ENCODE measurements at places on chromosomes 3 and 15. TPM values are rescaled to one million over a fixed set of nuclear protein-coding genes. Genes with fewer than 3 reads are reported as not detected.

GRCh38 chr15:71195242-71195641, 80.0 kb downstream of the THSD4 start:
- H3K36me3 ChIP-seq = no peaks in the 10 kb centered on the region
- H3K4me3 ChIP-seq = no peak overlapping the region
- no peak overlapping the region for H3K27ac ChIP-seq

IGF2BP2 gene
- 0.39 TPM for total RNA-seq

DNA sequence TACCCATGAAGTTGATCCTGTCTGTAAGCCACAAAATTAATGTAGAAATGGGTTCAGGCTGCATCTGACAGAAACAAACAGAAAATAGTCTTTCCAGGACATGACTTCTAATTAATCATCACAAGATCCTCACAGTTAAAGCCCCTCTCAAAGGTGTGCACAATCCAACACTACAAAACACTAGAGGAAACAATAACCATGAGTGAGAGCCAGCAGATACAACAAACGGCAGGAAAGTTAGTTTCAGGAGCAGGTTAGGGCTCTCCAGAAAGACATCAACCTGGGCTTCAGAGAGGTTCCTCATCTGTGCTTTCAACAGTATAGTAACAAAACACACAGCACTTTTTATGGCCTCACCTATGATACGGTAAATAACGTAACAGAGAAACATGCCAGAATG, 42.8 kb downstream of the DPH3 start:
- no peaks in the 10 kb centered on the region for H3K4me1 ChIP-seq
- no peaks in the 10 kb centered on the region for H3K27me3 ChIP-seq
- no peak overlapping the region for H3K27ac ChIP-seq

GRCh38 chr3:153150991-153151390, 11.0 kb upstream of the RAP2B start:
- no peak for DNase-seq
- no peak overlapping the region for H3K27ac ChIP-seq
- H3K36me3 ChIP-seq = no peaks in the 10 kb centered on the region
- no peaks in the 10 kb centered on the region for H3K4me1 ChIP-seq
- no peak overlapping the region for H3K4me3 ChIP-seq

DNA sequence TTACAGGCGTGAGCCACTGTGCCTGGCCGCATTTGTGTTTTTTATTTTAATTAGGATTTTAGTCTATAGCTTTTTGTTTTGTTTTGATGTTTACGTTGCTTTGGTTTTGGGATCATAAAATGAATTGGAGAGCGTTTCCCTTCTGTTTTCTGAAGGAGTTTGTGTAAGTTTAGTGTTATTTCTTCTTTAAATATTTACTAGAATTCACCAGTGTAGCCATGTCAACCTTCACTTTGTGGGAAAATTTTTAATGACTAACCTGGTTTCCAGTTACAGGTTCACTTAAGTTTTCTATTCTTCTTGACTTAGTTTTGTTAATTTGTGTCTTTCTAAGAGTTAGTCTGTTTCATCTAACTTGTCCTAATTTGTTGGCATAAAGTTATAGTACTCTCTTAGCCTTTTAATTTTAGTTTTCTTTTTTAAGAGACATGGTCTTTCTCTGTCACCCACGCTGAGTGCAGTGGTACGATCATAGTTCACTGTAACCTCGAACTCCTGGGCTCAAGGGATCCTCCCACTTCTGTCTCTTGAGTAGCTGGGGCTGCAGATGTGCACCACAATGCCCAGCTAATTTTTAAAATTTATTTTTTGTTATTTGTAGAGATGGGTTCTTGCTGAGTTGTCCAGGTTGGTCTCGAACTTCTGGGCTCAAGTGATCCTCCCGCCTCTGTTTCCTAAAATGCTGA, 61.0 kb downstream of the CHD2 start:
- no peak overlapping the region for H3K27ac ChIP-seq
- peaks cover 12% of the 10 kb centered on the region for H3K4me1 ChIP-seq
- H3K27me3 ChIP-seq = no peaks in the 10 kb centered on the region
- peaks cover 26% of the 10 kb centered on the region for H3K36me3 ChIP-seq
- H3K4me3 ChIP-seq = no peak overlapping the region
- no peak for DNase-seq

LRTM1 gene
- not detected for total RNA-seq

DNA sequence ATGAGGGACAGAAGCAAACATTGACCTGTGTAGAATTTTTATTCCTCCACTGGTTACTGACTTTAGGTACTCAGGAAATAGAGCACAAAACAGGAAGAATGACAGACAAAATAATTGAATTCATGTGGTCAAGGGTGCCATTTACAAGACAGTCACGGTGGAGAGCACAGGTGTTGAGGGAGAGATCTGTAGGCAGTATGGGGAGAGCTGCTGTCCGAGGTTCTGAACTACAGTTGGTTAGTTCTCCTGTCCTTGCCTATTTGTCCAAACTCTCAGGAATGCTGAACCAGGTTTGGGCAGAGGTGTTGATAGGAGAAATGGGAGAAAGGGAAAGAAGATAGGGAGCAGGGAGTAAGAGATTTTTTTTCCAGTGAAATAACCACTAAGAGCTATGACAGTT, 178.5 kb upstream of the ZBTB20 start:
- H3K4me3 ChIP-seq = no peak overlapping the region
- H3K27me3 ChIP-seq = no peaks in the 10 kb centered on the region
- H3K4me1 ChIP-seq = no peaks in the 10 kb centered on the region

- H3K36me3 ChIP-seq = no peaks in the 10 kb centered on the region
- H3K4me3 ChIP-seq = no peak overlapping the region
- H3K4me1 ChIP-seq = no peaks in the 10 kb centered on the region
- no peaks in the 10 kb centered on the region for H3K27me3 ChIP-seq
- H3K27ac ChIP-seq = no peak overlapping the region
Observed at GRCh38 chr3:170804078-170804477, 65.9 kb downstream of the RPL22L1 start.

PRR20G gene
- total RNA-seq = not detected

DNA sequence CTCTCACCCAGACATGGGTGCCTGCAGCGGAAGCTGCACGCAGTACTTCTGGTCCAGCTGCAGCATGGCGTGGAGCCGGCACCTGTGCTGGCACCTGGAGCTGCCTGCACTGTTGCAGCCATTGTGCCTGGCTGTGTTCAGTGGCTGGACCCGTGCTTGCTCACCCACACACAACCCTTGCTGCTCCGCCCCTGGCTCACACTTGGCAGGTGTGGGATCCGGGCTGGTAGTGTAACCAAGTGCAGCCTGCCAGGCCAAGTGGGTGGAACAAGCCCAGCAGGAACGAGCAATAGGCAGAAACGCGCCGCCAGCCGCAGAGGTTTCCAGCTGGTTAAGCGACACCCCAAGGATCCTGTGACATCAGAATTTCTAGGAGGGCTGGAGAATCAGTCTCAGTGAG, 11.2 kb upstream of the SCAPER start:
- no peaks in the 10 kb centered on the region for H3K4me1 ChIP-seq
- DNase-seq = no peak
- no peaks in the 10 kb centered on the region for H3K36me3 ChIP-seq
- no peaks in the 10 kb centered on the region for H3K27me3 ChIP-seq
- H3K4me3 ChIP-seq = no peak overlapping the region

SLC9A9 gene
- total RNA-seq = 18.0 TPM

DNAH12 gene
- total RNA-seq = 0.20 TPM

- no peaks in the 10 kb centered on the region for H3K27me3 ChIP-seq
- no peak overlapping the region for H3K4me3 ChIP-seq
- H3K27ac ChIP-seq = no peak overlapping the region
- H3K4me1 ChIP-seq = no peaks in the 10 kb centered on the region
Observed at GRCh38 chr3:24162929-24163328, 217.8 kb downstream of the NR1D2 start.

DNA sequence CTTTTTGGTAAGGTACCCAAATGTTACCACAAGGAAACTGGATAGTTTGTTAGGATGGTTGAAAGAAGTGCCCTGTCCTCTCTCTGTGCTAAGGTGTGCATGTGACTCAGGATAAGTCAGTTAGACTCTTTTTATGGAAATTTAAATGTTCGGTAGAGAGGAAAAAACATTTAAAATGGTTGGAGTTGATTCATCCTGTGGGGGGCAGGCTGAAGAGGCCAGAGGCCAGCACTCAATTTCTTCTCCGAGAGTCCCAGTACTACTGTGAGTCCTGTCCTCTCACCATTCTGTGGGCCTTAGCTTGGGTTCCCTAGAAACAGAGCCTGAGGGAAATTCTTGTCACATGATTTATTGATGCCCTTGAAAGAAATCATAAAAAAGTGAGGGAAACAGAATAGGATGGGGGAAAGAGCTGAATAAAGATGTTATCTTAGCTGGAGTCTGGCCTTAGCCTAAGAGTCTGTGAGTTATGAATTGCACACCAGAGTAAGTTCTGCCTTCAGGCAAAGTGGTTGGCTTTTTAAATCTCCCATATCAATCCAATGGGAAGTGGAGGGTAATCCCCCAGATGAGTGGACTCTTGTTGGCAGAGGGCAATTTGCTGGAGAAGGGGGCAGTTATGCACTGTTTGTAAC, 106.5 kb upstream of the GALNT15 start:
- H3K4me3 ChIP-seq = no peak overlapping the region
- H3K27ac ChIP-seq = no peak overlapping the region
- no peaks in the 10 kb centered on the region for H3K4me1 ChIP-seq
- no peaks in the 10 kb centered on the region for H3K36me3 ChIP-seq
- DNase-seq = no peak

PLCB2 gene
- total RNA-seq = 359 TPM

DNA sequence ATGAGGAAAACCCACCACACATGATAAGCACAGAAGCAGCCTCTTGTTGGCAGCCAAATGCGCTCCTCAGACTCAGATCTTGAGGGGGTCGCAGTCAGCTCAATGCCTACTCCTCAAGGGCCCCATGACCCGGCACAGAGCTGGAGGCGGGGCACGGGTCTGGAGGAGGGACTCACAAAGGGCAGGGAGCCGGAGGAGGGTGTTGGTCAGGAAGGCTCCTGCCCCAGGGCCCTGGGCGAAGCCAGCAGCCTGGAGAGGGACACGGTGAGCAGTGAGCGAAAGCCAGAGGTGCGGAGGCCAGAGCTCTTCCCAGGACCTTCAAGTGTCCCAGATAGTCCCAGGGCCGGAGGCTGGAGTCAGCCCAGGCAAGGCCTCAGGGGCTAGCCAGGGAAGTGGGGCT, 9.8 kb downstream of the CACNA2D2 start:
- no peak overlapping the region for H3K27ac ChIP-seq
- DNase-seq = no peak
- H3K4me1 ChIP-seq = no peaks in the 10 kb centered on the region

CCRL2 gene
- 0.35 TPM for total RNA-seq

DNA sequence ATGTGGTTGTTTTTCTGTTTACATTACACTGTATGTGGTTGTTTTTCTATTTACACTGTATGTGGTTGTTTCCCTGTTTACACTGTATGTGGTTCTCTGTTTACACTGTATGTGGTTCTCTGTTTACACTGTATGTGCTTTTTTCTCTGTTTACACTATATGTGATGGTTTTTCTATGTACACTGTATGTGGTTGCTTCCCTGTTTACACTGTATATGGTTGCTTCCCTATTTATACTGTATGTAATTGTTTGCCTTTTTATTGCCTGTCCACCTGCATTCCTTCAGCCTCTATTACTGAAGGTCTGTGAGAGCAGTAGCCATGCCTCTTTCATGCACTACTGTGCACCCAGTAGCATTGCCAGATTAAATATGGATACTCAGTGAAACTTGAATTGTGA, 94.3 kb downstream of the MITF start:
- no peak overlapping the region for H3K4me3 ChIP-seq
- no peak overlapping the region for H3K27ac ChIP-seq
- no peaks in the 10 kb centered on the region for H3K36me3 ChIP-seq
- no peak for DNase-seq

- H3K4me3 ChIP-seq = no peak overlapping the region
- no peaks in the 10 kb centered on the region for H3K27me3 ChIP-seq
- H3K4me1 ChIP-seq = no peaks in the 10 kb centered on the region
- H3K27ac ChIP-seq = no peak overlapping the region
- no peak for DNase-seq
Observed at GRCh38 chr3:75781079-75781745, 4.1 kb downstream of the ZNF717 start.

ITIH3 gene
- total RNA-seq = not detected

GRCh38 chr3:61239871-61240270, 11.4 kb downstream of the FHIT start:
- no peak for DNase-seq
- H3K27me3 ChIP-seq = no peaks in the 10 kb centered on the region
- no peaks in the 10 kb centered on the region for H3K4me1 ChIP-seq
- H3K36me3 ChIP-seq = no peaks in the 10 kb centered on the region

NR2E3 gene
- not detected for total RNA-seq

GRCh38 chr15:41928637-41929620, 35.1 kb upstream of the SPTBN5 start:
- H3K4me3 ChIP-seq = no peak overlapping the region

SUSD5 gene
- total RNA-seq = not detected

DNA sequence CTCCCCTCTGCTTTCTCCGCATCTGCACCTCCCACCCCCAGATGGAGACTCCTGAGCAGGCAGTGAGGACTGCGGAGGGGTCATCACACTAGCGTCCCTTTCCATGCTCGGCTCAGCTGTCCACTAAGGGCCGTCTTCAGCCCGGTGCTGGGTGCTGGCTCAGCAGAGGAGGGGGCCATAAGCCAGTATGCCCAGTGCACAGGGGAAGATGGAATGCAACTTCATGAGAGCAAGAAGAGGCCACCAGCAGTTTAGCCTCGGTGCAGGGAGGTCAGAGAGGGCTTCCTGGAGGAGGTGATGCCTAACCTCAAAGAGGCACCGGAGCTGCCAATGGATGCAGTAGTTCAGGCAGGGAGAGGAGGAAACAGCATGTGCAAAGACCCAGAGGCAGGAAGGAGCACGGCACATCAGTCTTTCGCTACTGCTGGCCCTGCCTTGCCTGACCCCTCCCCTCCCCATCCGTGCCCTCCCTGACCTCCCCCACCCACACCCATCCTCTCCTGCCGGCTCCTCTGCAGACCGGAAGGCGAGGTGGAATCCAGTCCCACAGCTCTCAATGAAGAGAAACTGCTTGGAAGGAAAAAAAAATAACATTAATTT, 15.2 kb upstream of the PLXND1 start:
- no peak overlapping the region for H3K27ac ChIP-seq
- no peak overlapping the region for H3K4me3 ChIP-seq
- no peaks in the 10 kb centered on the region for H3K36me3 ChIP-seq
- H3K27me3 ChIP-seq = no peaks in the 10 kb centered on the region
- H3K4me1 ChIP-seq = peaks cover 6% of the 10 kb centered on the region
- no peak for DNase-seq

ARHGAP11A gene
- total RNA-seq = 5.6 TPM

- H3K4me1 ChIP-seq = no peaks in the 10 kb centered on the region
- H3K36me3 ChIP-seq = no peaks in the 10 kb centered on the region
- H3K27me3 ChIP-seq = no peaks in the 10 kb centered on the region
- no peak overlapping the region for H3K27ac ChIP-seq
- no peak overlapping the region for H3K4me3 ChIP-seq
Observed at GRCh38 chr3:70861855-70862254, 549.4 kb upstream of the MDFIC2 start.

KY gene
- not detected for total RNA-seq

SCAPER gene
- 55.4 TPM for total RNA-seq

Data from naive thymus-derived CD4-positive, alpha-beta T cell (primary cell).